ENCODE measurements at places on chromosomes 13 and 19. TPM values are rescaled to one million over a fixed set of nuclear protein-coding genes. Genes with fewer than 3 reads are reported as not detected.
A peak's percentile ranks its signal among the peaks of the same experiment; 100 is the strongest.

DNA sequence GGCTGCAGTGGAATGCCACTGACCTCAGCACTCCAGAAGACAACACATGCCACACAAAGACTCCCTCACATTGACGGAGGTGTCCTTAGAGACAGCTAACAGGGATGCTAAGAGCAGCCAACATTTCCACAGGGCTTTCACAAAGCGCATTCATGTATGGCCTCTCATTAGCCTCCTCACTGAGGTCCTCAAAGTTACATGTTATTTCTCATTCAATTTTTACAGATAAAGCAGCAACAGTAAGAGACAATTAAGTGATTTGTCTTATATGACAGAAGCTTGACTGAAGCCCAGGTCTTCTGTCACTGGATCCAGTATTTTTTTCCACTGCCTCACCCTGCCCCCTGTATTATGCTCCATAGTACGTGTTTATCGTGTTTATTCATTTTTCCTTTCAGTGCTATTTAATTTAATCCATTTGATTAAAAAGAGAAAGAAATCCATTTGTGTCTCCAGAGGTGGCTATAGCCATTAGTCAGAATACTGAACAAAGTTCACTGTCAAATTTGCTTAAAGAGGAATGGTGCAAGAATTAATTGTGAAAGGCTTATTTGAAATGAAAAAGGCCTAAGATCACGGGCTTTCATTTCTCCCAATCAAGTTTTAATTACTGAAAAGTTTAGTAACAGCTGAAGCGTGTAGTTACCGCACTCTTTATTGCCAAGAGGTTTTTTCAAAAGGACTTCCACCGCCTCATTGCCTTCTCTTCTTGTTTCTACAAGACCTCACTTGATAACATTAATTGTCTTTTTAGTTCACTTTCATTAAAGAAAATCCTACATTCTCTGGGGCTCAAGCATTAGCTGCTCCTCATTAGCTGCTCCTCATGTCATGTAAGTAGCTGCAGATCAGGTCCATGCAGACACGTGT lies 115.0 kb downstream of the COG6 start:
- H3K27me3 ChIP-seq = no peaks in the 10 kb centered on the region
- no peaks in the 10 kb centered on the region for H3K36me3 ChIP-seq
- no peak for DNase-seq
- no peak overlapping the region for H3K27ac ChIP-seq
- H3K4me1 ChIP-seq = no peaks in the 10 kb centered on the region

DNA sequence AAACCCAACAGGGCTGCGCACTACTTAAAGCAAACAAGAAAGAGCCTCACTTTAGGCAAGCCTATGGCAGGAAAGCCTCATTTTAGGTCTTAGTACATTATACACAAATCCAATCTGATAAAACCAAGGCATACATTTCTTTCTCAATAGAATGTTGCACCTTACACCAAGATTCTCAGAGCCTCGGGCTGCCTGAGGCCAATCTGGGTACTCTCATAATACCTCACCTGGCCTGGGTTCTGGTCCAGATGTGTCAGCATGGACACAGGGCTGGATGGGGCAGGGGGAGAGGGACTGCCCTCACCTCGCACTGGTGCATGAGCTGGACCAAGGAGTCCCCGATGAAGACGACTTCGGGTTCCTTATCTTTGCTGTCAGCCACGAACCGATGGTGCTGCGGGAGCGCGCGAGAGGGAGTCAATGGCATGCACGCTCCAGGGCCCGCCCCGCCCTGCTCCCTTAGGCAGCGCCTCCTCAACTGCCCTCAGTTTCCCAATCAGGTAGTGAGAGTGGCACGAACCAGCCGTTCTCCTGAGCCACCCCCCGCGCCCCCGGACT lies at the start of gene PRR19:
TSS of gene PRR19 (plus strand) at position 487 of the 558 bp plus-strand sequence. CDS start 7,453 bp downstream, outside the sequence.
- H3K27me3 ChIP-seq = no peaks in the 10 kb centered on the region

DNA sequence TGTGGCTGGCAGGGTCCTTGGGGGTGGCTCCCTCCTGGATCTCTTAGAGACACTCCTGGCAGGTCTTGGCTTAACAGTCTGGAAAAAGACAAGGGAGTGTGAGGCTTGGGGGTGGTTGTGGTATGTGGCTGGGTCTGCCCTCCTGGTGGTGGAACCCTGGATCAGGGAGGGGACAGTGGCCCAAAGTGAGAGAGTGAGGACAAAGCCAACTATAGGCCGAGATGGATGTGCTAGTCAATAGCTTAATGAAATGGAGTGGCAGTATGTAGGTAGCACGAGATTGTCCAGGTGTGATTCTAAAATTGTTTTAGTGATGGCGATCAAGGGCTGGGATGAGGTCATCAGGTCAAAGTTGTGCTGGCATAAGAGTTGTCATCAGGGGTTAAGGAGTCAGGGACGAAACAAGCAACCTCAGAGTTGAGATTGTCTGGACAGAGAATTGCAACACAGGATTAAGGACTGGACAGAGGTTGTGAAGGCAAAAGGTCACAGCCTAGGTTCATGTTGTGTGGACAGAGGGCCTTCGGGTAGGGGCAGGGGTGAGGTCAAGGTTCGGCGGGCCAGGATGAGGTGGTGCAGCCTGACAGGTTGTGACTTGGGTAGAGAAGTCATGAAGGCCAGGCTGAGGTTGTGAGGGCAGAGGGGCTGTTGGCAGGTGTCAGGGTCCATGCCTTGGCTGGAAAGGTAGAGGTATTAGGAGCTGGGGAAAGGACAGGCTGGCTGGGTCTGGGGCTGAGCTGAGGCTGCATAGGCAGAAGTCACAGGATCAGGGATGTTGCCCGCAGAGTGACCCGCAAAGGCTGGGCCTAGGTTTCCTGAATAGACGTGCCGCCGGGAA lies 4.5 kb upstream of the RASAL3 start:
- H3K27me3 ChIP-seq = peaks cover 37% of the 10 kb centered on the region
- H3K27ac ChIP-seq = no peak overlapping the region
- no peaks in the 10 kb centered on the region for H3K4me1 ChIP-seq
- H3K36me3 ChIP-seq = no peaks in the 10 kb centered on the region
- H3K4me3 ChIP-seq = no peak overlapping the region
- no peak for DNase-seq

GRCh38 chr19:36101550-36102327 lies 9.2 kb upstream of the OVOL3 start:
- H3K36me3 ChIP-seq = peaks cover 1% of the 10 kb centered on the region
- H3K27ac ChIP-seq = no peak overlapping the region
- H3K4me3 ChIP-seq = no peak overlapping the region
- H3K27me3 ChIP-seq = no peaks in the 10 kb centered on the region

DNA sequence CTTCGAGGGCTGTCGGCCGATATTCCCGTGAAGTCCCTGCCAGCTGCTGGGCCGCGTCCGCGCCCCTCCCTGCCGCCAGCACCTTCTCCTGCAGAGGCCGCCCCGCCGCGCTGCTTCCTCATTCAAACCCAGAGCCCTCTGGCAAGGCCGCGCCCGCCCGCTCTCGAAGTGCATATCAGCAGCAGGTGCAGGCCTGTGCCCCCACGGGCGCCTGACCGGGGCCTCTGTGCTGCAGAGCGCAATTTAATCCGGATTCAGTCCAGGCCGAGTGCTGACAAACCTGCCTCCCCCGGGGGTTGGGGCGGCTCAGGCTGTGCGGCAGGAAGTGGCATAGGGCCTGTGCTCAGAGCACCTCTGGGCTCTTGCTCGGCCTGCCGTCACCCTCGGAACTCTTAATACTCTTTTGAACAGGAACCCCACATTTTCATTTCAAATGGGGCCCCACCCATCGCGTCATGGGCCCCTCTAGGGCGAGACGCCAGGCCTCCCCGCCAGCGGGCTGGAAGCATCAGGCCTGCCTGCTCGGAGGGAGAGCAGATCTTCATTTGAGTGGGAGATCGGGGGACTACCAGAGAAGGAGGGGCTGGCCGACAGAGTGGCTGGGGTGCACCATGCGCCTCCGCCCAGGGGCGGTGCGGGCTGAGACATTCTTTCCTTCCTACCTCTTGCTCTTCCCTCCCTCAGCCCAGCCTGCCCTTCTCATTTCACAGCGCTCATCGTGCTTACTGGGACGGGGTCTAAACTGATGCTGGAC lies 125.7 kb downstream of the TNFRSF19 start:
- H3K36me3 ChIP-seq = no peaks in the 10 kb centered on the region
- no peak overlapping the region for H3K27ac ChIP-seq
- no peaks in the 10 kb centered on the region for H3K27me3 ChIP-seq

GRCh38 chr19:15871570-15871969 lies 26.3 kb downstream of the CYP4F2 start:
- no peaks in the 10 kb centered on the region for H3K27me3 ChIP-seq
- no peaks in the 10 kb centered on the region for H3K36me3 ChIP-seq
- no peaks in the 10 kb centered on the region for H3K4me1 ChIP-seq
- no peak overlapping the region for H3K27ac ChIP-seq
- H3K4me3 ChIP-seq = no peak overlapping the region

DNA sequence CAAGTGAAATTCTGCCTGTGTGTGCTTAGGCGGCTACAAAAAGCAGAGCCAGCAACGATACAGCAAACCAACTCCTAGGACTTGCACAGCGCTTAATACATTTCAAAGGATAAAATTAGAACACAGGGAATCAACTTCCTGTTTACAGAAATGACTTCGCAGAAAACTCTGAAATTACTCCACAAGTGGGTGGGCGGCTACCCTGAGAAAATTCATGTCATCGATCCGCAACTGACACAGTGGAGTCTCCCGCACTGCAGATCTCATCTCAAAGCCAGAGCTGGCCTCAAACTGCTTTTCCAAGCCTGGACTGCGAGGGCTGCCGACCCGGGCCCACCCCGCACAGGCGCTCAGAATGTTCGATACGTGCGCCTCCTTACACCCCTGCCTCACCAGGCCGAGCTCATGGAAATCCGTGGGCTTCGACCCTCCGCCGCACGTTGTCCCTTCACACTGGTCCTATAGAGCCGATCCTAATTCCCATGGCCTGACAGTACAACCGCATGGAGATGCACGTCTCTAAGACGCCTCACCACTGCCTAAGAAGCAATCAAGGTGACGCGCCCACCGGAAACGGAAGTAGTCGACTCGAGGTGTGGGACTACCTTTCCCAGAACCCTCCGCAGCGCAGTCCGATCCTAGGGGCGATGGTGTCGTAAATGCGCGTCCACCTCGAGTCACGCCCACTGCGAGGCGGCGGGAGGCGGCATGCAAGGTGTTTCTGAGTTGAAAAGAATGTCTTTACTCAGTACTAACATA lies at the start of gene ZNF229:
TSS of gene ZNF229 (minus strand) at position 557 of the 759 bp plus-strand sequence. CDS start 5,625 bp downstream, outside the sequence.
- peak within 1 kb of the TSS; percentile 71 for H3K27ac ChIP-seq
- H3K36me3 ChIP-seq = peaks cover 6% of the 10 kb centered on the region
- DNase-seq = peak; percentile 92
- peak within 1 kb of the TSS; percentile 76 for H3K4me3 ChIP-seq
- peaks cover 4% of the 10 kb centered on the region for H3K4me1 ChIP-seq
- no peaks in the 10 kb centered on the region for H3K27me3 ChIP-seq

- no peaks in the 10 kb centered on the region for H3K36me3 ChIP-seq
- H3K27ac ChIP-seq = no peak overlapping the region
- DNase-seq = no peak
- no peaks in the 10 kb centered on the region for H3K27me3 ChIP-seq
- peaks cover 5% of the 10 kb centered on the region for H3K4me1 ChIP-seq
These were observed 13.9 kb upstream of the DACH1 start for GRCh38 chr13:71880753-71881541.

DNA sequence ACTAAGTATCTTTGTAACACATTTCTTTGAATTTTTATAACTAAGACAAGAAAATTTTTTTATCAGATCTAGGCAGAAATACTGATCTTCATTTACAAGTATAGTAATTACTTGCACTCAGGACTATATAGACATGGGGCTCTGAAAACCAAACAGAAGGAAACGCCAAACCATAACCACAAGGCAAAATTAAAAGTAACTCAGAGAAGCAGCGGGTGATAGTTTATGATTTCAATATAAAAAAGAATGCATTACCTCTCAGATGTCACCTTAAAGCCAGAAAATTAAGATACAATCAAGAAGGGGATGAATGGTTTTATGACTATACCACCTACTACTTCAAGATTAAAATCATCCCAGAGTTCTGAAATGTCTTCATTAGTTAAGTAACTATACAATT lies 6.7 kb downstream of the SHISA2 start:
- peaks cover 5% of the 10 kb centered on the region for H3K36me3 ChIP-seq
- H3K4me3 ChIP-seq = no peak overlapping the region
- peaks cover 10% of the 10 kb centered on the region for H3K4me1 ChIP-seq
- H3K27ac ChIP-seq = no peak overlapping the region

- no peak overlapping the region for H3K4me3 ChIP-seq
- H3K4me1 ChIP-seq = no peaks in the 10 kb centered on the region
- no peaks in the 10 kb centered on the region for H3K27me3 ChIP-seq
- no peak overlapping the region for H3K27ac ChIP-seq
- no peaks in the 10 kb centered on the region for H3K36me3 ChIP-seq
These were observed 7.5 kb downstream of the PLA2G4C start for GRCh38 chr19:48102870-48103751.

GRCh38 chr13:113802090-113802531 lies 43.1 kb downstream of the TMEM255B start:
- no peak overlapping the region for H3K4me3 ChIP-seq
- H3K4me1 ChIP-seq = peaks cover 9% of the 10 kb centered on the region
- DNase-seq = peak; percentile 58

GRCh38 chr19:38433268-38433733 lies at the start of gene RYR1:
TSS of gene RYR1 (plus strand) at chr19:38433691. CDS start at chr19:38433830, 139 bp downstream.
- H3K27ac ChIP-seq = peak within 1 kb of the TSS; percentile 6
- peaks cover 17% of the 10 kb centered on the region for H3K4me1 ChIP-seq
- H3K27me3 ChIP-seq = no peaks in the 10 kb centered on the region
- peak within 1 kb of the TSS; percentile 20 for H3K4me3 ChIP-seq
- peak; percentile 42 for DNase-seq
- no peaks in the 10 kb centered on the region for H3K36me3 ChIP-seq

DNA sequence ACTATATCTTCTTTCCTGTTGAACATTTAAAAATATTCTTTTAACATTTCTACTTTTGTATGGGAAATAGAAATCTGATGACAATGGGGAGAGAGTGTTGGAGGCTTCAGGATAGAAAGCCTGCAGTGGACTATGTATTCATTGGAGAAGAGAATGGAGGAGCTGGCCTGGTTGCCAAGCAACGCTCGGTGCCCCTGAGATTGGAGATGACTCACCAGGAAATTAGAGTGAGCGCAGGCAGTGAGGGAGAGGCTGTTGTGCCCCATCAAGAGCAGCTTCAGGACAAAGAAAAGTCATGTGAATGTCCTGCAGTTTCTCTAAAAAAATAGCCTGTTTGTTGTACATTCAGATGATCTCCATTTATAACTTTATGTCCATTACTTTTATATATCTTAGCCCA lies 48.7 kb upstream of the ZNF835 start:
- peak; percentile 0 for DNase-seq
- H3K27ac ChIP-seq = no peak overlapping the region
- no peak overlapping the region for H3K4me3 ChIP-seq
- no peaks in the 10 kb centered on the region for H3K4me1 ChIP-seq

- no peaks in the 10 kb centered on the region for H3K4me1 ChIP-seq
- no peaks in the 10 kb centered on the region for H3K36me3 ChIP-seq
- no peak for DNase-seq
- no peaks in the 10 kb centered on the region for H3K27me3 ChIP-seq
- H3K4me3 ChIP-seq = no peak overlapping the region
These were observed 45.5 kb upstream of the C13orf46 start for GRCh38 chr13:114019367-114019766.

GRCh38 chr19:38596057-38596981 lies 21.4 kb downstream of the MAP4K1 start:
- H3K27me3 ChIP-seq = no peaks in the 10 kb centered on the region
- DNase-seq = peak; percentile 16
- no peaks in the 10 kb centered on the region for H3K4me1 ChIP-seq
- H3K4me3 ChIP-seq = peak overlapping the region; percentile 37
- no peaks in the 10 kb centered on the region for H3K36me3 ChIP-seq
- peak overlapping the region; percentile 6 for H3K27ac ChIP-seq

- H3K27me3 ChIP-seq = no peaks in the 10 kb centered on the region
- no peak overlapping the region for H3K4me3 ChIP-seq
- peaks cover 11% of the 10 kb centered on the region for H3K36me3 ChIP-seq
- H3K4me1 ChIP-seq = no peaks in the 10 kb centered on the region
These were observed 6.0 kb upstream of the PRR19 start for GRCh38 chr19:42295831-42296525.

The CEP89 gene
- 20.0 TPM for total RNA-seq

The PRR20E gene
- not detected for total RNA-seq

The NCCRP1 gene
- total RNA-seq = 10.3 TPM

The PLEKHA4 gene
- total RNA-seq = 27.1 TPM
